Spinal cord (tissue), 10 donors: ENCODE measurements at places on chromosomes 16 and 17.

DNA sequence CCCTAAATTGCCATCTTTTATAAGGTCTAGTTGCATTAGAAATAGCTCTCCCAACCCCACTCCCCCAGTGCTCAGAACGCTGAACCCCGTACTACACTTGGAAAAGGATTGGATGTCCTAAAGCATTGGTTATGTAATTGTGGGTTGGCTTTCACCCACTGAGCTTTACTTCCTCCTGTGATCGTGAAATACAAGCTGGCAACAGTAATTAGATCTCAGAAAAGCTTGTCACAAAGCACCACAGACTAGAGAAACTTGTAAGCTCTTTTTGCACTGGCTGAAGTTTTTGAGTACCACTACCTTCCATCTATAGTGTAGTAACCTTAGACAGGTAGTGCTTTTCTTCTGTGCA, 54.4 kb downstream of the SIAH1 start:
- no peak for DNase-seq

- DNase-seq = no peak
Measured at GRCh38 chr17:57580055-57580739, 164.9 kb downstream of the CCDC182 start.

DNA sequence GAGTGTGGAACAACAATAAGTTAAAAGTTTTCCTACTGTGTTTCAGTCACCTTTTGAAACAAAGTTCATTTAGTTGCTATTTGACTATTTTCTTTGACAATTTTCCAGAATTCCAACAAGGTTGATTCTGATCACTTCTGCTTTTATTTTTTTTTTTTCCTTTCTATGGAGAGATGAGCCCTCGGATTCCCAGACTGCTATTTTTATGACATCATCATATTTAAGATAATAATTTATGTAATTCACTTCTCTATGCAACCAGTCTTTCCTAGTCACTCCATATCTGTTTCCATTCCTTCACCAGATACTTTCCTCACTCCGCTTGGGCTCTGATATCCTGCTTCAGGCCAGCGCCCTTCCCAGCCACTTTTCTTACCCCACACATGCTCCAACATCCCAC, 8.1 kb downstream of the OR4D2 start:
- DNase-seq = no peak

- DNase-seq = no peak
Measured at GRCh38 chr16:89545831-89546574, 14.5 kb upstream of the RPL13 start.

- DNase-seq = no peak
Measured at GRCh38 chr17:37218849-37219248, 156.9 kb upstream of the C17orf78 start.

GRCh38 chr16:28326881-28327610, 34.7 kb downstream of the SBK1 start:
- peak; percentile 9 for DNase-seq

DNA sequence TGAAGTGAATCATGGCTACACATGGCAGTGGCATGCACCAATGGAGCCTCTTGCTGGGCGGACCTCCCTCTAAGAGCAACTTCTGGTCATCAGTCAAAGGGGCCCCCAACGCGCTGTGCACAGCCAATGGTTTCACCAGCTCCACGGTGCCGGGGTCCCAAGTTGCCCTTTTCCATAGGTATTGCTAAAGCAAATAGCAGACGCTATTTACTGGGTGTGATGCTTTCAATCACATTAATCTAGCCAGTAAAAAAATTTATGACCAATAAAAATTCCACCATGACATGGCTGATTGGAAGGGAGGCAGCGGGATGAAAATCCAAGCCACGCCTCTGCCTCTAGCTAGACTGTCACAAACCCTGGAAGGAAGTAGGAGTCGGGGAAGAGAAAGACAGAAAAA, 680.3 kb upstream of the SOX9 start:
- no peak for DNase-seq

DNA sequence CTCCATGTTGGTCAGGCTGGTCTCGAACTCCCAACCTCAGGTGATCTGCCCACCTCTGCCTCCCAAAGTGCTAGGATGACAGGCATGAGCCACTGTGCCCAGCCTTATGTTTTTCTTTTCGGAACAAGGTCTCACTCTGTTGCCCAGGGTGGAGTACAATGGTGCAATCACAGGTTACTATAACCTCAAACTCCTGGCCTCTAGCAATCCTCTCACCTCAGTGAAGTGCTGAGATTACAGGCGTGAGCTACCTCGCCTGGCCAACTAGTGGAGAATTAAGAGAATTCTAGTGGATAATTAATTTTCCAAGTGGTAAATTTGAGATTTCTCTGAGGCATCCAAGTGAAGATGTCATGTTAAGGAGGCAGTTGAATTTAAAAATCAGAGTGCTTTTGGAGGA, 2.9 kb upstream of the FBXO47 start:
- no peak for DNase-seq

- no peak for DNase-seq
Measured at GRCh38 chr17:17960500-17961030, 11.6 kb downstream of the TOM1L2 start.
